Stimulated activated CD8-positive, alpha-beta memory T cell treated with anti-CD3 and anti-CD28 coated beads, Interleukin-2, amount 100 ng/mL, for 48 hours (primary cell): ENCODE measurements at places on chromosomes 5 and 9.

DNA sequence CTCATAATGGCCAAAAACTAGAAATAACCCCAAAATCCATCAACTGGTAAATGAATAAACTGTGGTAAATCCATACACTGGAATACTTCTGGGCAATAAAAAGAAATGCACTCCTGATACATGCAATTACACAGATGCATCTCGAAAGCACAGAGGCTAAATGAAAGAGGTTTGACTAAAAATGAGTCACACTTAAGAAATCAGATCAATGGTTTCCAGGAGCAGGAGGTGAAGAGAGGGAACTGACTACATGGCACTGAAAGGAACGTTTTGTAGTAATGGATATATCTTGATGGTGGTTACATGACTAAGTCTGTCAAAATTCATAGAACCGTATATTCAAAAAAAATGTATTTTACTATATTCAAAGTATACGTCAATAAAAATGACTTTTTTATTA, 42.4 kb downstream of the STRBP start:
- DNase-seq = no peak

DNA sequence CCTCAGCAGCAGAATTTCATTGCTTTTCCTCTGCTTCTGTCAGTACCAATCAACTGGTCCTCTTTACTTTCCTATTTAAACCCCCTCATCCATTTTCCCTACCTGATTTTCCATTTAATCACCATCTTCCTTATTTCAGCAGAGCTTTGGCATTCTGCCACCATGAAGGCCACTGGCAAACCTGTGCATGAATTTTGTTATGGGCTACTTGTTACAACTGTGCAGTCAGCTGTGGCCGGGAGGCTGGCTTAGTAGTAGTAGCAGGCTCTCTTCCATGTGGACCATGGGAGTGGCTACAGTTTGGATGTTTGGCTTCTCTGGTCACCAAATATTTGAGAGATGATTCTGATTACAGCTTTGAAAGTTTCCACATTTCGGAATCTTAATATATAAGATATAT, 976.6 kb upstream of the SEMA6A start:
- no peak for DNase-seq

GRCh38 chr9:18795947-18796671, 236.9 kb downstream of the SAXO1 start:
- no peak for DNase-seq

GRCh38 chr5:55925181-55925580, 69.6 kb downstream of the IL6ST start:
- no peak for DNase-seq

GRCh38 chr5:132086277-132086794, 12.7 kb downstream of the CSF2 start:
- DNase-seq = no peak
